GM10248 (cell line): ENCODE measurements at places on chromosomes 12 and 14.

DNA sequence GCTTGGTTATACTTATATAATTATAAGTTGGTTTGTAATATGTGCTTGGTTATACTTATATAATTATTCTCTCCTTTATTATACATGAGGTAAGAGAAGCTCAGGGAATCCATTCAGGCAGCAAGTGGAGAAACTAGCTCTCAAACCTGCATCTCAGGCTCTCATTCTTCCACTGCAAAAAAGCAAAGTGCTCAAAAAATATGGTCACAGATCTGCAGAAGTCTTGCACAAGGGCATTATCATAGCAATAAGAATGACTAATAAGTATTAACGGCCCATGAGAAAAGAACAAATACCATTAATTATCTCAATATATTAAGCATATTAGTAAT lies 476 bp upstream of the TRAFD1 start:
- DNase-seq = no peak

DNA sequence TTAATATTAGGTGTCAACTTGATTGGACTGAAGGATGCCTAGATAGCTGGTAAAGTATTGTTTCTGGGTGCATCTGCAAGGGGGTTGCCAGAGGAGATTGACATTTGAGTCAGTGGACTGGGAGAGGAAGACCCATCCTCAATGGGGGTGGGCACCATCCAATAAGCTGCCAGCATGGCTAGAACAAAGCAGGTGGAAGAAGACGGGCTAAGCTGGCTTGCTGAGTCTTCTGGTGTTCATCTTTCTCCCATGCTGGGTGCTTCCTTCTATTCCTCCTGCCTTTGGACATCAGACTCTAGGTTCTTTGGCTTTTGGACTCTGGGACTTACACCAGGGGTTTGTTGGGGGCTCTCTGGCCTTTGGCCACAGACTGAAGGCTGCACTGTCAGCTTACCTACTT lies 87.4 kb downstream of the SLC38A1 start:
- DNase-seq = no peak

- no peak for DNase-seq
Measured at GRCh38 chr14:24250354-24250753, 7.9 kb upstream of the TINF2 start.

- DNase-seq = no peak
Measured at GRCh38 chr12:2666411-2666810, 128.4 kb upstream of the FKBP4 start.

- no peak for DNase-seq
Measured at GRCh38 chr12:105459760-105460330, 129.4 kb downstream of the C12orf75 start.

GRCh38 chr12:45687081-45688015 lies 42.2 kb upstream of the ARID2 start:
- no peak for DNase-seq

DNA sequence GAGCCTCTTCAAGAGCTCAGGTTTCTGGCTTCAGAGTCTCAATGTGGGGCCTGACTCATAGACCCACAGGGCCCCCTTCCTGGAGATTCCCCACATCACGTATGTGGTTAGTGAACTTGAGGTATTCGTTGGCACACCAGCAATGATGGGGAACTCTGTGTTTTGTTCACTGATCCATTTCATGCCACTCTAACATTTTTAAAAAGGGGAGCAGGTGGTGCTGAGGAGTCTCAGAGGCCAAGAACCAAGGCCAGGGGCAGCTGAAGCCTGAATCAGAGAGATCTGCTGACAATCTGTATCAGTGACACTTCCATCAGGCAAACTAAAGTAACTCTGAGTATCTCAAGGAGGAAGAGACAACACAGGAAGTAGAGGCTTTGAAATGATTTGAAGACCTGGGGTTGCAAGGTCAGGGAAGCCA lies 323.4 kb downstream of the VRK1 start:
- DNase-seq = no peak

DNA sequence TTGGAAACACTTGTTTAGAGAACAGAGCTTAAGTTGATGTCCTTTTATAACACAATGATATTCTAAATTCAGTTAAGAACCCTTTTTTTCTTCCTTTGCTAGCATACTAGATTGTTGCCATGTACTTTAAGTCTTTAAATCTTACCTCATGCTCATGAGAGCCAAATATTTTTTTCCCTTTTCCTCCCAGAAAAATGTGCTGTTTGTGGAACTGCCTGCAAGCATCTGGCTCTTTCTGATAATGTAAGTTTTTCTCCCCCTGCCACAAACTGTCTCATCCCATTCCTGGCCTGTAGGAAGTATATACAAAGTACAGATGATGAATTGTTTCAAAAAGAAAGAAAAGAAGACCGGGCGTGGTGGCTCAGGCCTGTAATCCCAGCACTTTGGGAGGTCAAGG lies 5.3 kb downstream of the RNF212B start:
- no peak for DNase-seq

- no peak for DNase-seq
Measured at GRCh38 chr14:60215127-60215444, 33.9 kb upstream of the PPM1A start.

GRCh38 chr14:90168425-90169105 lies 87.8 kb upstream of the PSMC1 start:
- DNase-seq = no peak
